ENCODE measurements at places on chromosomes 16 and 17. TPM values are rescaled to one million over a fixed set of nuclear protein-coding genes. Genes with fewer than 3 reads are reported as not detected.

PRR29 gene
- total RNA-seq: 1.3 TPM

B3GNT9 gene
- total RNA-seq: 13.3 TPM

SF3B3 gene
- 147 TPM for total RNA-seq

KRTAP4-6 gene
- not detected for total RNA-seq

TPSAB1 gene
- 19.8 TPM for total RNA-seq

RPL38 gene
- 304 TPM for total RNA-seq

MYCBPAP gene
- total RNA-seq: 1.9 TPM

MYLK3 gene
- not detected for total RNA-seq

SLC9A5 gene
- total RNA-seq: 0.96 TPM

SOX15 gene
- 1.6 TPM for total RNA-seq

TNFRSF17 gene
- total RNA-seq: 0.98 TPM

ACAP1 gene
- total RNA-seq: 6.6 TPM

TMEM238L gene
- total RNA-seq: not detected

FNDC8 gene
- not detected for total RNA-seq

GPR179 gene
- total RNA-seq: under 0.01 TPM

CACNG4 gene
- 2.6 TPM for total RNA-seq

PRSS27 gene
- not detected for total RNA-seq

CAPNS2 gene
- 0.66 TPM for total RNA-seq

RBBP6 gene
- 67.8 TPM for total RNA-seq

SRSF2 gene
- 247 TPM for total RNA-seq

SLC52A1 gene
- 0.98 TPM for total RNA-seq

ZSCAN10 gene
- not detected for total RNA-seq

CORO1A gene
- total RNA-seq: 24.4 TPM

NOS2 gene
- total RNA-seq: 0.16 TPM

IGFALS gene
- 0.44 TPM for total RNA-seq

C16orf96 gene
- total RNA-seq: not detected

ARHGAP44 gene
- total RNA-seq: 2.4 TPM

ZNF629 gene
- total RNA-seq: 9.4 TPM

PIK3R6 gene
- total RNA-seq: 2.9 TPM

TOX3 gene
- total RNA-seq: 6.9 TPM

TMC8 gene
- total RNA-seq: 4.2 TPM

MFSD6L gene
- 0.48 TPM for total RNA-seq

NATD1 gene
- 8.2 TPM for total RNA-seq

APRT gene
- total RNA-seq: 152 TPM

SEZ6L2 gene
- total RNA-seq: 0.16 TPM

IGFBP4 gene
- total RNA-seq: 893 TPM

NOTUM gene
- total RNA-seq: not detected

LGALS9B gene
- not detected for total RNA-seq

TGFB1I1 gene
- 17.4 TPM for total RNA-seq

ABI3 gene
- 5.2 TPM for total RNA-seq

HIGD1B gene
- total RNA-seq: 1.0 TPM

HOXB13 gene
- total RNA-seq: not detected

CMTR2 gene
- total RNA-seq: 29.5 TPM

CYGB gene
- total RNA-seq: 5.9 TPM

ZBTB4 gene
- total RNA-seq: 45.7 TPM

PAM16 gene
- 52.4 TPM for total RNA-seq

SPATA20 gene
- total RNA-seq: 52.4 TPM

GRAPL gene
- total RNA-seq: 1.6 TPM

NFATC3 gene
- 52.0 TPM for total RNA-seq

RNFT1 gene
- total RNA-seq: 30.4 TPM

ATP1B2 gene
- 1.2 TPM for total RNA-seq

SLC5A10 gene
- total RNA-seq: not detected

HBM gene
- total RNA-seq: not detected

HS3ST4 gene
- total RNA-seq: not detected

RAB26 gene
- total RNA-seq: 3.9 TPM

RGS11 gene
- total RNA-seq: 5.9 TPM

ACSM3 gene
- 0.80 TPM for total RNA-seq

NPIPA8 gene
- total RNA-seq: not detected
